Left lobe of liver (tissue), 2 donors: ENCODE measurements at places on chromosomes 7 and 10. TPM values are rescaled to one million over a fixed set of nuclear protein-coding genes. Genes with fewer than 3 reads are reported as not detected.

RPS24 gene
- 398 TPM for total RNA-seq

DNA sequence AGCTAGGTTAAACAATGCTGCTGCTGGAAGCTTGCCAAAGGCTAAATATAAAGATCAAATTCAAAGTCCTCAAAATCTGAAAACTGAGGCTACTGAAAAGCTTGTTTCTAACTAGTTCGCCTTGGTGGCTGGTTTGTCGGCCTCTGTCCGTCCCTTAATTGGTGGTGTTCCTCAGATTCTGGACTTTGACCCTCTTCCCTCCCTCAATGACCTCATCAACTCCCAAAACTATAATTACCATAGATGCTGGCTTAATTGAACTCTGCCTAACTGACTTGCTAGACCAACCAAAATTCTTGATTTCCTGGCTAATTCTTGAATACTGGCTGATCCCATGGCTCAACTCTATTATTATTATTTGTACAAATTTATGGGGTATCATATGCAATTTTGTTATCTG lies 15.6 kb downstream of the ARHGAP21 start:
- no peak for DNase-seq

- no peak for DNase-seq
Measured at GRCh38 chr7:105270117-105270516, 118.6 kb downstream of the SRPK2 start.

DNA sequence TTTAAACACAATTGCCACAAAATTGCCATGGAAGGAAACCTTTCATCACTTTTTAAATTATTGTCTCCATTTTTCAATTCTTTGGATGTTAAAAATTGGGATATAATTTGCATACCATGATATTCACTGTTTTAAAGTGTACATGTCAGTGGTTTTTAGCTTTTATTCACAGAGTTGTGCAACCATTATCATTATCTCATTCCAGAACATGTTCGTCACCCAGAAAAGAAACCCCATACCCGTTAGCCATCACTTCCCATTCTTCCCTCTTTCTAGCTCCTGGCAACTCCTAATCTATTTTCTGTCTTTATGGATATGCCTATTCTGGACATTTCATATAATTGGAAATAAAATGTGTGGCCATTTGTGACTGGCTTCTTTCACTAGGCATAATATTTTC lies 260.3 kb upstream of the FERD3L start:
- no peak for DNase-seq

DNA sequence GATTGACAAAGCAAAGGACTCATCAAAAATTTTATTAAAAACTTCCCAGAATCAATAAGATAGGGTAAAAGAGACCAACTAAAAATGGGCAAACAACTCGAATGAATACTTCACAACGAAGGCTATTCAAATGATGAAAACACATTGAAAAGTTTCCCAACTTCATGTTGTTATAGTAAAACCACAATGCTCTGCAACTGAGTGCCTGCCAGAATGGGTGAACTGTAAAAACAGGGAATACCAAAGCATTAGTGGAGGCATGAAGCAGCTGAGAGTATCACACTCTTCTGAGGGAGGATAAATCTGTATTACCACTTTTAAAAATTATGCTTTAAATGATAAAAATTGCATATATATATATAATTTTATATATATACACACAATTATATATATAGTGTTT lies 1214.7 kb downstream of the SORCS3 start:
- no peak for DNase-seq

- DNase-seq = no peak
Measured at GRCh38 chr7:22094413-22095342, 149.0 kb upstream of the CDCA7L start.
